ENCODE measurements at places on chromosomes 7 and 10.

- DNase-seq = no peak
Observed at GRCh38 chr7:74083928-74084721, 521 bp downstream of the LIMK1 start.

DNA sequence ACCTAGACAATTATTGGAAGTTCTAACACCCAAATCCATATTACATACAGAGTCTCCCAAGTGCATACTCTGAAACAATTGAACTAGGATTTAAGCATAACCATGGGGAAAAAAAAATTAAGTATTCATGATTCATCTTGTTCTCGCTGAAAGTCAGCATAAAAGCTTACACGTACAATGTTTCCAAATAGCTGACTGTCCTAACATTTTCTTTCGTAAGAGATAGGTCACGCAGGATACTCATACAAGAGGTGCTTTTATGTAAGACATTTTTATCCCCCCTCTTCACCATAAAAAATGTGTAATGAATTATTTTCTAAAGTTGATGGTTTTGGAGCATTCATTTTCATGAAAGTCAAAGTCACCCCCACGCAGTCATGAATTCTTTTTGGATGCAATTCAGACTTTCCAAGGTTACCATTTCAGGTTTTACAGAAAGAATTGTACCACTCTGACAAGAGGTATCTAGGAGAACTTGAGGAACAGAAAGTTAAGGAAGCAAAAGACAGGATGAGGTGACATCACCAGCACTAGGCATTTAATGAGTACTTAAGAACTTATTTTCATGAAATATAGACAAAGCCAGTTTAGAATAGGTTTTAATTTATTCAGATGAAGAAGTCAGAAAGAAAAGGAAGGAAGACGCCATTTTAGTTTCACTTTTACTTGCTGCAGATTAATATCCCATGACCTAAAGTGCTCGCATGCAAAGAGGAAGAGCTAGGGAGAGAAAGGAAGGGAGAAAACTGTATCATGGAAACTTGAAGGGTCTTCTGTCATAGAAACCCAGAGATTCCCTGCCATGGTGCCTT, 55.8 kb downstream of the TMEM26 start:
- no peak for DNase-seq

GRCh38 chr7:101575721-101576120, 53.4 kb downstream of the MYL10 start:
- no peak for DNase-seq

GRCh38 chr7:81462672-81463071, 307.2 kb downstream of the HGF start:
- DNase-seq = no peak

DNA sequence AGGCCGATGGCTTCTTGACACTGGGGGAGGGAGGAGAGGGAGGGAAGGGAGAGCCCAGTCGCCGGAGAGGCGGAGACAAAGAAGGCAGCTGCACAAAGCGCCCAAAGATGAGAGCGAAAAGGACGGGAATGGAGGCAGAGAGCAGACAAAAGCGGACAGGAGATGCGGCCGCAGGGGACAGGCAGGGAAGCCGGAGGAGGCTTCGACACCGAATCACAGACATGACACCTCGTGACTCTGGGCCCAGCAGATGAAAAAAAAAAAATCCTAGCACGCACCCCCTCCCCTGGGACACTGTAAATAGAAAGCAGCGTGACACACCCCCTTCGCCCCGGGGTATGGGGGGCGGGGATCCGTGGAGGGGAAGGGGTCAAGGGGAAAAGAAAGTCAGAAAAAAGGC, 976 bp downstream of the NAT16 start:
- DNase-seq = no peak
